ENCODE measurements at places on chromosomes 13 and 19.

- no peak for DNase-seq
Observed at GRCh38 chr19:48338802-48339503, 13.6 kb downstream of the EMP3 start.

DNA sequence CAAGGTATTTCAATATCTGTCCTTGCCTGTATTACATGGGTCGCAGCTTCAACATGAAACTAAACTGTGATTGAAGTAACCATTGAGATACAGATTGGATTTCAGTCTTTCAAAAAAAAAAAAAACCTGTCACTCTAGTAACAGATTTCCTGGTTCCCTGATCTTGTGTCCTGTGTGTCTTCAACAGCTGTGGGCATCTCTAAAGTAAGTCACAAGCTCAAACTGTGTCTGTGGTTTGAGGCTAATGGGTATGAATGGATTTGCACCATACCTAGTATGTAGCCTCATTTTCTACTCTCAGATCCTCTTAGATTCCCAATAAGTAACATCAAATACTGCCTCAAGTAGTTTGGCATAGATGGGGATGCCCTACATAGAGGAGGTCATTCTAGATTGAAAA lies 300.1 kb downstream of the COG6 start:
- no peak for DNase-seq

DNA sequence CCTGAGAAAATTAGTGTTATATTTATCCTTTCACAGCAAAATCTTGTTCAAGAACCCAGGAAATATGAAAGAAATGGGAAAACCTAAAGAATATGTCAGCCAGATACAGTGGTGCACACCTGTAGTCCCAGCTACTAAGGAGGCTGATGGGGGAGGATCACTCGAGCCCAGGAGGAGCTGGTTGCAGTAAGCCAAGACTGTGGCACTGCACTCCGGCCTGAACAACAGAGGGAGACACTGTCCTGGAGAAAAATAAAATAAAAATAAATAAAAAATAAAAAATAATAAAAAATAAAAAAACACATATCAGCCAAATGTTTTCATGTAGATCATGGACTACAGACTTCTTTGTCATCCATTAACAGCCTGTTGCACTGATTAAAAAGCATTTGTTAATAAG lies 244.8 kb upstream of the KLHL1 start:
- no peak for DNase-seq

- no peak for DNase-seq
Observed at GRCh38 chr19:1843646-1844394, 4.5 kb downstream of the REXO1 start.

- DNase-seq, result no peak
Observed at GRCh38 chr13:96762876-96763275, 231.4 kb downstream of the OXGR1 start.

GRCh38 chr19:4316956-4317355 lies 12.6 kb downstream of the FSD1 start:
- DNase-seq, result no peak

- no peak for DNase-seq
Observed at GRCh38 chr19:39518975-39519374, 4.0 kb downstream of the SELENOV start.

GRCh38 chr19:35710784-35711723 lies 6.7 kb downstream of the ZBTB32 start:
- peak; percentile 60 for DNase-seq

DNA sequence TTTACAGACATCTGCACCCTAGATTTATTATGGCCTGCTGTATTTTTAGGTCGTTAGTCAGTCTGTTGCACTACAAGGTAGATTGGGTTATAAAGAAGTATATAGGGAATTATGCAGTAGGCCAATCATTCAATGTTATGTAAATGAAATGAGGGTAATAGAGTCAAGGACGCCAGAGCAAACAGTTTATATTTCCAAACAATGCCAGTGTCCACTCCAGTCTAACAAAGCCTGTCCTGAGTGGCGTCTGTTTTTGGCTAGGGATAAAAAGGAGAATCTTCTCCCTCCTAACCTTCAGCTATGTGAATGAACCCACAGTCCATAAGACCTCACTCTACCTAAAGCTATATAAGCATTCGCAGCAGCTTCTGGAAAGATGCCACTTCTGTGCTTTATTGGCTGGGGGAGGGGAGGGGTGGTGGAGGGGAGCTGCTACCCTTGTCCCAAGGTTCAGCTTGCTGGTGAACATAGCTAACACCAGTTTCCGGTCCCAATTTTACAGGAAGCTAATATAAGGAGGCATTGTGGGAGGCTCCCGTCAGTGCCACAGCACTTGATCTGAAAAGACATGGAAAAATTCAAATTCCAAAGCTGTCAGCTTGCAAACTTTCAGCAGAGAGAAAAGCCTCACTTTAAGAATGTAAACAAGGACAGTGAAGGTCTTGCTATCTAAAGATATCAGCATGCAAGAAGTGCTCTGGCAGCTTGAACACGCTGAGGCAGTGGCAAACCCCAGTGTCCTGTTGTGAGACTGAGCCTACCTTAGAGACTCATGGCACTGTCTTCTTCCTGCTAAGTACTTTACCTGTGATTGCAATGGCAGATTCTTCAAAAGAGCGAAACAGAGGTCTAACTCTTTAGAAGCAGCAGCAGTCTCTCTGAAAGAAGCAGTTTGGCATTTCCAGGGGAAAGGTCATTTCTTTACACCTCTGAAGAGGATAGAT lies 369.9 kb downstream of the PCDH9 start:
- DNase-seq, result no peak

GRCh38 chr13:46197299-46198048 lies 14.3 kb upstream of the LRRC63 start:
- no peak for DNase-seq

GRCh38 chr19:42140125-42140754 lies 8.0 kb upstream of the POU2F2 start:
- peak; percentile 72 for DNase-seq

GRCh38 chr19:34881982-34882381 lies 44.7 kb upstream of the ZNF30 start:
- no peak for DNase-seq

GRCh38 chr19:45059258-45059965 lies 16.9 kb downstream of the ZNF296 start:
- DNase-seq, result peak; percentile 91

GRCh38 chr19:369876-370275 lies 25.3 kb upstream of the MIER2 start:
- DNase-seq, result no peak

DNA sequence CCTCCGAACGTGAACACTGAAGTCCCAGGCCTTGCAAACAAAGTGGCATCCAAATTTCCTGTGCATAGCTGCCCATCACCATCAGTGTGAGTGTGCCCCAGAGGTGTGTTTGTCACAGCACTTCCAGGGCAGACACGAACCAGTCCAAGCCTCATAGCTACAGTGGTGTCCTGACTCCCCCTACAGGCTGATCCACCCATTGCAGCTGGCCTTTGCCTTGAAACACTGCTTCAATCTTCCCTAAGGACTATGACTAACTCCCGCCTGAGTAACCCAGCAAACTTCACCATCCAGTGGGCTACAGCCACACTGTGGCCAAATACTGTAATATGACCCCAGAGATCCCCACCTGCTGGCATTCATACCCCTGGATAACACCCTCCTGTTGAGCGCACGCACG lies 3.9 kb downstream of the ZNF266 start:
- DNase-seq, result peak; percentile 63

DNA sequence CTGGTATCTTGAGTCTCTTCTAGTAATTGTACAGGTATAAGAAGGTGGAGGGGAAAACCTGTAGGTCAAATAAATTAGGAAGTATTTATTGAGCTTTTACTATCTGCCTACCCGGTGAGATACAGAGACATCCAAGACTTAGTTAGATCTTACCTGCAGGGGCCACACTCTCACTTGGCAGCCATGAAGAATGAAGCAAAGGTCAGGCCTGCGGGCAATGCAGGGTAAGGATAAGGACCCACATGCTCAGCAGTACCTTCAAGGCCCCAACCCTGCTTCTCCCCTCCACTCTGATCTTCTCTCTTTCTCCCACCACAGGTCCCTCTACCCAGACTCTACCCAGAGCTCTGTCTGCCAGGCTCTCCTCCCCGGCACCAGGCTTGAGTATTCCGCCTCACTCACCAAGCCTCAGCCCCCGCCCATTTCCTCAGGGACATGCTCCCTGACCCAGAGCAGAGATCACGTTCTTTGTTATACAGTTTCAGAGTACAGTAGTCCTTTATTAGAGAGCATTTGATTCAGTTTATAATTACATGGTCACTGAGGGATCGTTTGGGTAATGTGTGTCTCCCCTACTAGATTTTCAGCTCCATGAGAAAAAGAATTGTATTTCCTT lies 18.9 kb upstream of the CLDN10 start:
- no peak for DNase-seq

DNA sequence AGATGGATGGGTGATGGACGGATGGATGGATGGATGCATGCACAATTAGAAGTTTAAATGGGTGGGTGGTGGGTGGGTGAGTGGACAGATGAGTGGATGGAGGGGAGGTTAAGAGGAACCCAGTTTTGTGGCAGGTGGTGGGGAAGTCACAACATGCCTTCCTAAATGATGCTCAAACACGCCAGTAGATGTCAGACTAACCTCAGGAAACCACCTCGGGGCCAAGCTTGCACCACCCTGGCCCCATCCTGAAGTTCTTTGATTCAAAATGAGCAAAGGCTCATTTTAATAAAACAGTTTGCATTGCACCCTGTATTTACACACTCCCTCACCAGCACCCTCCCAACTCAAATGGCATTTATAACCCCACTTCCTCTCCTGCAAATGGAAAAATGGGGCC lies 91.4 kb upstream of the CACNA1A start:
- DNase-seq, result peak; percentile 64

DNA sequence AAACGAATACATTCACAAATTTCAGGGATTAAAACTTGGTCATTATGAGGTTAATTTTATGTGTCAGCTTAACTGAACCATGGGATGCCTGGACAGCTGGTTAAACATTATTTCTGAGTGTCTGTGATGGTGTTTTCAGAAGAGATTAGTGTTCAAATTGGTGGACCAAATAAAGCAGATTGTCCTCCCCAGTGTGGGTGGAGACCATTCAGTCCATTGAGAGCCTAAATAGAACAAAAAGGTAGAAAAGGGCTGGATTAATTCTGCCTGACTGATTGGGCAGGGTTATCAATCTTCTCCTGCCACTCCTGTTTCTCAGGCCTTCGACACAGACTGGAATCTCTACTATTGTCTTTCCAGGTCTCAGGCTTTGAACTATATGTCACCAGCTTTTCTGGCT lies 203.8 kb upstream of the SLITRK6 start:
- no peak for DNase-seq

- no peak for DNase-seq
Observed at GRCh38 chr19:48883726-48884125, 11.5 kb downstream of the PPP1R15A start.

GRCh38 chr13:41286370-41286769 lies 23.0 kb upstream of the MTRF1 start:
- no peak for DNase-seq

- no peak for DNase-seq
Observed at GRCh38 chr13:27559719-27560118, 60.6 kb downstream of the LNX2 start.

GRCh38 chr19:5006201-5006600 lies 37.3 kb downstream of the KDM4B start:
- no peak for DNase-seq

Measured in activated naive CD4-positive, alpha-beta T cell treated with anti-CD3 and anti-CD28 coated beads, Interleukin-2, amount 10 ng/mL, durations not matched to agents 7 days and 5 days (primary cell).